ENCODE measurements at places on chromosomes 1 and 21.

DNA sequence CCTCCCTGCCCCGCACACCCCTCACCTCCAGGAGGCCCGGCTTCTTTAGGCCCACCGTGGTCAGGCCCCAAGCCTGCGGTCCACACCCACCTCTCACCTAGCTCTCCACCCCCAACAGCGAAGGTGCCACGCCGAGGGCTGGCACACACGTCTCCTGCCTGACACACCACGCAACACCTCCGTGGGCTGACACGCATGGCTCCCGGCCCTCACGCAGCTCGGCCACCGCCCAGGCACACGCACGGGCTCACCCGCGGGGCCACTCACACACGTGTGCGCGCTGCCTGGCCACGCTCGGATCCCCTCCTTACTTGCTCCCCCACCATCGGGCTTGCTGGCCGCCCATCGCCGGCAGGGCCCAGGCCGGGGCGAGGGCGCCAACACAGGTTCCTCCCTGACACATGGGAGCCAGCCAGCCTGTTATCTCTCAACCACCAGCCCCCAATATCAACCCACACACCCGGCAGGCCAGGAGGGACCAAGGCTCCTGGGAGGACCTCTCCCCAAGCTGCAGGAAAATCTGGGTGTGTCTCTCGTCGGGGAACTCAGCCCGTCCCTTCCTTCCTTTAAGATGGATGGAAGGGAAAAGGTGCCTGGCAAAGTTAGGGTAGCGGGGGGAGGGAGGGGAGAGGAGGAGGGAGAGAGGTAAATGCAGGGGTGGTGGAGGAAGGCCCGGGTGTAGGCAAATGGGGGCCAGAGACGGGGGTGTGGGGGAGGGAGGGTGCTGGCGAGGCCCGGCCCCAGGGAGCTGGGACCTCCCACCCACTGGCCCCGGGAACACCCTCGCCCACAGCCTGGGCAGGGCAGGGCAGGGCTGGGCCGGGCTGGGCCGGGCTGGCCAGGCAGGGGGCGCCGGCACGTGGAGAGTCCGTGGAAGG is 546 bp downstream of the ELOVL1 start:
- no peak for DNase-seq

DNA sequence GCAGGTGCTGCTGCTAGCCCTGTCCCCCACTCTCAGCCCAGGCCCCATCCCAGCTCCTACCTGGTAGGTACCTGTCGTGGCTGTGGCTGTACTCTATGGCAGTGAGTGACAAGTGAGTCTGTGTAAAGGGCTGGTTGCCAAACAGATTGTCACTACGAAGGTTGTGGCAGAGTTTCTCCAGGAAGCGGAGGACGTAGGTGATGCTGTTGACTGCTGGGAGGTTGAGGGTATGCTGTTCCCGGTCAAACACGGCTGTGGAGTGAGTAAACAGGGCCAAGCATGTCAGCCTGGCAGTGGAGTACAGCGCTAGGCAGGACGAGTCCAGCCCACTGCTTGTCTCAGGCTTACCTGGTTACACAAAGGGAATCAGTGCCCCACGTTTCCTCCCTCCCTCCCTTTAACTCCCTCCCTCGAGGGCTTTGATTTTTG is 24.8 kb upstream of the SLFNL1 start:
- no peak for DNase-seq

DNA sequence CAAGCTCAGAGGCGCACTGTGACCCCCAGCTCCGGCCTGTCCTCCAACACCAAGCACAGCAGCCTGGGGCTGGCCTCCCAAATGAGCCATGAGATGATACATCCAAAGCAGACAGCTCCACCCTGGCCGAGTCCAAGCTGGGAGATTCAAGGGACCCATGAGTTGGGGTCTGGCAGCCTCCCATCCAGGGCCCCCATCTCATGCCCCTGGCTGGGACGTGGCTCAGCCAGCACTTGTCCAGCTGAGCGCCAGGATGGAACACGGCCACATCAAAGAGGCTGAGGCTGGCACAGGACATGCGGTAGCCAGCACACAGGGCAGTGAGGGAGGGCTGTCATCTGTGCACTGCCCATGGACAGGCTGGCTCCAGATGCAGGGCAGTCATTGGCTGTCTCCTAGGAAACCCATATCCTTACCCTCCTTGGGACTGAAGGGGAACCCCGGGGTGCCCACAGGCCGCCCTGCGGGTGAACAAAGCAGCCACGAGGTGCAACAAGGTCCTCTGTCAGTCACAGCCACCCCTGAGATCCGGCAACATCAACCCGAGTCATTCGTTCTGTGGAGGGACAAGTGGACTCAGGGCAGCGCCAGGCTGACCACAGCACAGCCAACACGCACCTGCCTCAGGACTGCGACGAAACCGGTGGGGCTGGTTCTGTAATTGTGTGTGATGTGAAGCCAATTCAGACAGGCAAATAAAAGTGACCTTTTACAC is 29.1 kb downstream of the SLC19A1 start:
- no peak for DNase-seq

DNA sequence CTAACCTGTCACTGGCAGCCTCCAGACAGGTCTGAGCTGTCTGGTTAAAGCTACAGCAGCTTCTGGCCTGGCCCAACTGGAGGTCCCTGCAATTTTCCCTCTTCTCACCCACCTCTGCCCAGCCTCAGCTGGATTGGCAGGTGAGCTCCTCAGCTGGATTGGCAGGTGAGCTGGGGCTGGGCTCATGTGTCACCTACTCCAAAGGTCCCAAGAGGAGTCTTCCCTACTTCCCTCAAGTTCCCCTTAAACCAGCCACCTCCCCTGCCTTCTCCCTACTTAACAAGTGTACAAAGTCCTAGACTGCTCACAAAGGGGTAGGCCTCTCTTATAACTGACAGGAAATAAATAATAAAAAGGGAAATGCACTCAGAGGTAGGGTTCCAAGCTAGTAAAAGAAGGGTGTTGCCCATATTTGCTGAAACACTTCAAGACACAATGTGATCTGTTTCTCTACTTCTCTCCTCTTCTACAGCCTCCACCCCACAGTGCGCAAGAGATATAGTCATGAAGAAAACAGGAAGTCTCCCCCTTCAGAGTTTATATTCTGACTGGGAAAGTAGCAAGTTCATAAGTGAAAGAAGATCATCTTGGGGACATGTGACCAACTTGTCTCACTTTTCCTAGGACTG is at the start of gene GPA33:
Gene GPA33, minus strand, starts transcription at position 64 of the 629 bp plus-strand sequence. CDS start 90 bp downstream, outside the sequence.
- no peak for DNase-seq

GRCh38 chr1:236465231-236465958 is 58.4 kb upstream of the LGALS8 start:
- DNase-seq: no peak

- DNase-seq: no peak
Measured at GRCh38 chr1:155322571-155322952, 1.9 kb downstream of the RUSC1 start.

DNA sequence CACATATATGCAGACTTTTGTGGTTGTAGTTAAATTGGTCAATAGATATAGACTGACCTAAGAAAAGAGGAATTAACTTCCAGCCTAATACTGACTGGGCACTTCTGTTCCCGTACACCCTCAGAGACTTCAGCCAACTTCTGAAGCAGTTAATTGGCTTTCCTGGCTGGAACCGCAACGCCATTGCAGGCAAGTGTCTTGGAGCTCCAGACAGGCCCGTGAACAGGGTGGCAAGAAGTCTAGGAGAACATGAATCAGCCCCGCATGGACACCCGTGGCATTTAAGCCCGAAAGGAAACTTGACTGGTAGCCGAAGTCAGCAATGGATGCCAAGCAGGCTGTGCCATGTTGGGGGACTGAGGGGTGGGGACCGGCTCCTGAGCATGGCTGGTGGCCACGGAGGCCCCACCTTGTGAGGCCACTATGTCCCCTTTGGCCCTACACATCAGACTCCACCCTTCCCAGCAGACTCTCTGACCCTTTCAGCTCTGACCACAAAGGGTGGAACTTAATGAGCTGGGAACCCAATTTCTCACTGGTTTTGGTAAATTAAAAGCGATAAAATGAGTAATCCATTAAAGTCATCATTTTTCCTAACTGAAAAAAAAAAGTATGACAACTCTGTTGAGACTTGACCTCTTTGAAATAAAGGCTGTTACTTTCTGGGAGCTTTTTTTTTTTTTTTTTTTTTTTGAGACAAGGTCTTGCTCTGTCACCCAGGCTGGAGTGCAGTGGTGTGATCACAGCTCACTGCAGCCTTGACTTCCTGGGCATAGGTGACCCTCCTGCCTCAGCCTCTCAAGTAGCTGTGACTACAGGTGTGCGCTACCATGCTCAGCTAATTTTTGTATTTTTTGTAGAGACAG is 54.1 kb downstream of the RUNX1 start:
- no peak for DNase-seq

GRCh38 chr1:18681423-18681835 is 50.8 kb downstream of the PAX7 start:
- DNase-seq: no peak
